ENCODE measurements at places on chromosomes 16 and 17.

DNA sequence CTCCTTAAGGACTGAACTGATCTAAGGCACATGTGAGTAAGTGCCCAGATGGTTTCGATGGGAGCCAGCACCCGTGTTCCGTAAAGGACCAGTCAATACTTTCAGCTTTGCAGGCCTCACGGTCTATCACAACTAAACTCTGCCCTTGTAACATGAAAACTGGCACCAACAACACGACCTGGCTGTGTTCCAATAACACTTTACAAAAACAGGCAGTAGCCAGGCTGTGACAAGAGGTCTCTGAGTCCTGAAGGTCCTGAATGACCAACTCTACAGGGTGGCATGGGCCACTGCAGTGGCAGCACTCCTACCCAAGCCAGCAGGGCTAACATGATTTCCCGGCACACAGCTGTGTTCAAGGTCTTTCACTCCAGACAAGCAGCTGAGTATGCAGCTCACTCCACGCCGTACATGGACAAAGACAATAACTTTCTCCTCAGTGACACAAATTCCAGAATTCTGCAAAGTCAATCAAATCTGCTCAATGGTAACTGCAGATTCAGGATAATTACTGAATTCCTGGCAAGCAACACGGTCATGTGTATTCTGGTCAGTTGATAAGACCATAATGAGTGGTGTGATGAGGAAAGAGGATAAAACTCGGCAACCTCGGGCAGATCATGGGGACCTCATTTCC, 15.3 kb downstream of the NPLOC4 start:
- no peak for DNase-seq

DNA sequence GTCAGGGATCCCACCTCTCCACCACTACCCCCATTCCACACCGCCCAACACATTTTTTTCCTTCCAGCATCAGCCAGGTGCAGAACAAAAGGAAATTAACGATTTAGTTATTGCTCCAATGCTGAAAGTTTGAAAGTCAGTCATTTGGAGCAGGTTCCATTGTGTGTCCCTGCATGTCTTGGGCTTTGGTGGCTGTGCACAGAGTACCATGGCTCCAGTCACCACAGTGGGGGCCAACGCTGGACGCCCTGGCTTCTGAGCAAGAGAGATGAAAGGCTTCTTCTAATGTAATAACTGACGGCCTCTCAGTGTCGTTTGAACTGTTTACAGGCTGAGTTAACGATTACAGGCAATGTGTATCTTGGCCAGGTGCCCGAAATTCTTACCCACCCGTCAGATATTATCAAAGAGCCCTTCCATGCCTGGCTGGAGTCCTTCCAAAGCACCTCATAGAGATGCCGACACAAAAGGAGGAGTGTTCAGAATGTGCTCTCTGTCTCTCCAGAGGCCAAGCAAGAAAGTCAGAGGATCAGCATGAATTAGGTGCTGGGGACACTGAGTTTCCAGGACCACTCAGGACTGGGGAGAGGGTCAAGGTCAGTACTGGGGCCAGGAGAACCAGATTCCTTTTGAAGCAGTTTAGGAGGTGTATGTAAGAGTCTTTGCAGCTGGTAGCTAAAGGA, 25.9 kb downstream of the RNF43 start:
- DNase-seq = no peak

- no peak for DNase-seq
These were observed 224.2 kb downstream of the C16orf78 start for GRCh38 chr16:49597796-49598195.

- no peak for DNase-seq
These were observed 1.9 kb upstream of the SNAI3 start for GRCh38 chr16:88688013-88688778.

DNA sequence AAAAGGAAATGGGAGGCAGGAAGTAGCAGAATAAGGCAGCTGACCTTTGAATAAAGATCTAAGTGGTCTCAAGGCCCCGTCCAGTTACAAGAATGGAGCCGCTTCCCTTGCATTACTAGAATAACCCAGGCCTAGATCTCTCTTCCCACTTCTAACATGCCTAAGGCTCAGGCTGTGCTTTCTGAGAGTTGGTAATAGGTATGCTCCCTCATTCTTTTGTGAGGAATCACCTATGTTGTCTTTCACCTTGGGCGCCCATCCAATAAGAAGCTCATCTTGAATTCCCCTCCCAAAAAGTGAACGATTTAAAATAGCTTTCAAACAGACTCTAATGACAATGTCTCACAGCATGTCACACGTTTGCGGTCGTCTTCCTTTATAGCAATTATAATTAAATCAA, 101.2 kb downstream of the KCNJ2 start:
- no peak for DNase-seq

- no peak for DNase-seq
These were observed 180.5 kb downstream of the MYO1D start for GRCh38 chr17:32696426-32696825.

DNA sequence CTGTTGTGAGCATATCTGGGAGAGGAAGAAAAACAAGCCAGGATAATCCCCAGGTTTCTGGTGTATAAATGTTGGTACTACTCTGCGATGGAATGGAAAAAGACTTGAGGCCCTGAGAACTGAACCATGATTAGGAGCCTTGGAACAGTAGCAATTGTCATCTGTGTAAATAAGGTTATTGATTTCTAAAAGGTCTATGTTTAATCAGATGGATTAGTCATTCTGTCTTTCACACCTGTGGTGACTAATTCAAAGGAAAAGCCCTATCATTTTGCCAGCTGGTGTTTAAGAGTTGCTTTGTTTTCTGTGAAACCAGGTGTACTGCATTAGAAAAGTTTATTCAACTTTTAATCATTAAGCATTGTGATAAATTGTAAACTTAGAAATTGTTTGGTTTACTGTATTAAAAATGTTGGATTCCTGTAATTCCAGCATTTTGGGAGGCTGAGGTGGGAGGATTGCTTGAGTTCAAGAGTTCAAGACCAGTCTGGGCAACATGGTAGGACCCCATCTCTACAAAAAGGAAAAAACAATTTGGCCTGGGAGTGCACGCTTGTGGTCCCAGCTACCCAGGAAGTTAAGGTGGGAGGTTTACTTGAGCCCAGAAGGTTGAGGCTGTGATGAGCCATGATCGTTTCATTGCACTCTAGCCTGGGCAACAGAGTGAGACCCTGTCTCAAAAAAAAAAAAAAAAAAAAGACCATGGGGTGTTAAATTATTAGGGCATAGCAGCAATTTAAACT, 29.0 kb upstream of the KPNB1 start:
- no peak for DNase-seq

DNA sequence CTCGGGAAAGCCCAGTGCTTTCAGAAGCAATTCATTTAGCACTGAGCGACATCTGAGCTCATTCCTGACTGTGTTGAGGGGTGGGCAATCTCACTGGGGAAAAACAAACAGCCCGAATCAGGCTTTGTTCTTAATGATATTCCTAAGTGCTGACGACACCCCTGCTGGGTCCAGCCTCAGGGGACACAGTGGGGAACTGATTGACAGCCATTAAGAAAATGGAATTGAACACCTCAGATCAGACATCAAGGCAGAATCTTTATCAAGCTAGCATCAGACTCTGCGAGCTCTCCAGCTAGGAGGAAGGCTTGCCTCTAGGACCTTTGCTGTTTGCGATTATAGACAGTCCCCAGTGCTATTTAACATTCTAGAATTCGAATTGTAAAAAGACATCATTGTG, 22.5 kb upstream of the LYRM9 start:
- DNase-seq = no peak

DNA sequence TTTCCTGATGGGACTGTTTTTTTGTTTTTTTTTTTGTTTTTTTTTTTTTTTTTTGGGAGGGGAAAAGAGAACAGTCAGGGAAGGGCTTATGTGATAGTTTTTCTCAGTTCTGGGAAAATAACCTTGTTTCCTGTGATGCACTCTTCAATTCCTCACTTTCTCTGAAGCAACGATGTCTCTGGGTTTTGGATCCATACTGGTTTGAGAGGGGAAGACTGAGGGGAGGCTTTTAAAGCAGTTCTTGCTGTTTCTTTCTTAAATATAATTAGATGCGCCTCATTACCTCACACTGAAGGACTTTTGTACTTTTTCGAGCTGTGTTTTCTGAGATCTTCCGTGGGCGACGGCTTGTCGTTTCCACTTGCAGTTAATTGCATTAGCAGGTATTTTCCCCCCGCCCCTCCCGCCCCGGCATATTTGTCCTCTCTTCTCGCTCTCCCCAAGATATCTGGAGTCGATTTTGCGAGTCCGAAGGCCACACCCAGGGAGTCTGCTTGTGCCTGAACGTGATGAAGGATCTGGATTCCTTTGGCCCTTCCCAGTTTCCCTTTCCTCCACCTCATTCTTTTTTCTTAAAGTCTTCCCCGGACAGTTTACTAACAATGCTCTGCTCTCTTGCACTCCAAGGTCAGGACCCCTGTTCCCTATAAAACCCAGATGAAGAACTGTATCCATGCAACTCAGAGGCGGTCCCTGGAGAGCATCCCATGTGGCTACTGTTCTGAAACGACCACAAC, 125.2 kb upstream of the ZFHX3 start:
- DNase-seq = no peak

- no peak for DNase-seq
These were observed 10.8 kb upstream of the LPCAT2 start for GRCh38 chr16:55498101-55498500.

DNA sequence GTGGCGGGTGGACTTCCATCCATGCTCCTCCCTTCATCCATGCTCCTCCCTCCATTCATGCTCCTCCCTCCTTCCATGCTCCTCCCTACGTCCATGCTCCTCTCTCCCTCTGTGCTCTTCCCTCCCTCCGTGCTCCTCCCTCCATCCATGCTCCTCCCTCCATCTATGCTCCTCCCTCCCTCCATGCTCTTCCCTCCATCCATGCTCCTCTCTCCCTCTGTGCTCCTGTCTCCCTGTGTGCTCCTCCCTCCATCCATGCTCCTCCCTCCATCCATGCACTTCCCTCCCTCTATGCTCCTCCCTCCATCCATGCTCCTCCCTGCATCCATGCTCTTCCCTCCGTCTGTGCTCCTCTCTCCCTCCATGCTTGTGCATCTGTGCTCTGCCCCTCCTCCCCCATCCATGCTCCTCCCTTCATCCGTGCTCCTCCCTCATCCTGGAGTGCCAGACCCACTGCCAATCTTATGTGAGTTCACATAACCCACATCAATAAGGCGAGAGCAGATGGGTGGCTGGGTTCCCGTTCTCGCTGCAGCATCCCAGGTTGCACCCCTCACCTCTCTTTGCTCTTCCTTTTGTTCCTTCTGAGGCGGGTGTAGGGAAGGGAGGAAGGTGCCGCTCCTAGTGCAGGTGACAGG, 22.8 kb downstream of the KSR1 start:
- no peak for DNase-seq

DNA sequence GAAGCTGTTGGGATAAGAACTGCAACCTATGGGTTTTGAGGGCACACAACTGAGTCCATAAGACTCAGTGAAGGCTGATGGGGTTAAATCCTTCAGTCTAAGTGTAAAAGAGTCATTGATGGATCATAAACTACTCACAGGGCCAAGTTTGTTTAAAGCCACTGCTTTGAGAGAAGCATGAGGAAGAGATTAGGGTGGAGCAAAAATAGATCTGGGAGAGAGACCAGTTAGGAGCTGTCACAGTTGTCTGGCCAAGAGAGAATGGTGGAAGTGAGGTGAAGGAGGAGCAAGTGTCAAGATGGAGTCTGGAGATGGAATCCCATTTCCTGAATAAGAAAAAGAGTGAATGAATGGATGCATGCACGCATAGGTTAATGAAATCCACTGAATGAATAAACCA, 379.1 kb upstream of the CDH11 start:
- DNase-seq = no peak

GRCh38 chr16:67207249-67208091, 8.5 kb downstream of the ELMO3 start:
- DNase-seq = no peak

- no peak for DNase-seq
These were observed 2.1 kb downstream of the GSE1 start for GRCh38 chr16:85615014-85615851.

DNA sequence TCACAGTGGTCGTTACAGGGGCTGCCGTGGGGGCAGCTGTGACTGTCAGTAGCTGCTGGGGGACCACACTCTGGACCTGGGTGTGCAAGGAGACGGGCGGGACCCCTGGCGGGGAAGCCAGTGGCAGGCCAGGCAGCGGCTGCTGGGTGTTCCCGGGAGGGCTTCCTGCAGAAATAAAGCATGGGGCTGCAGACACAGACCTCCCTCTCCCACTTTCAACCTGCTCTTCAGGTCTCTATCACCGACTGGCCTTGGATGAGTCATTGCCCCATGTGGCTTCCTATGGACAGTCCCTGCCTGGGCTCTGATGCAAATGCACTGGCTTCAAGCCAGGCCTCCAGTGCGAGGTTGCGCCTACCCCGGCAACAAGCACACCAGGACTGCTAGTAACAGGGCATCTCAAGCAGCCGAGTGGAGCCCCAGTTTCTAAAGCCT, 17.2 kb downstream of the SREBF1 start:
- no peak for DNase-seq

DNA sequence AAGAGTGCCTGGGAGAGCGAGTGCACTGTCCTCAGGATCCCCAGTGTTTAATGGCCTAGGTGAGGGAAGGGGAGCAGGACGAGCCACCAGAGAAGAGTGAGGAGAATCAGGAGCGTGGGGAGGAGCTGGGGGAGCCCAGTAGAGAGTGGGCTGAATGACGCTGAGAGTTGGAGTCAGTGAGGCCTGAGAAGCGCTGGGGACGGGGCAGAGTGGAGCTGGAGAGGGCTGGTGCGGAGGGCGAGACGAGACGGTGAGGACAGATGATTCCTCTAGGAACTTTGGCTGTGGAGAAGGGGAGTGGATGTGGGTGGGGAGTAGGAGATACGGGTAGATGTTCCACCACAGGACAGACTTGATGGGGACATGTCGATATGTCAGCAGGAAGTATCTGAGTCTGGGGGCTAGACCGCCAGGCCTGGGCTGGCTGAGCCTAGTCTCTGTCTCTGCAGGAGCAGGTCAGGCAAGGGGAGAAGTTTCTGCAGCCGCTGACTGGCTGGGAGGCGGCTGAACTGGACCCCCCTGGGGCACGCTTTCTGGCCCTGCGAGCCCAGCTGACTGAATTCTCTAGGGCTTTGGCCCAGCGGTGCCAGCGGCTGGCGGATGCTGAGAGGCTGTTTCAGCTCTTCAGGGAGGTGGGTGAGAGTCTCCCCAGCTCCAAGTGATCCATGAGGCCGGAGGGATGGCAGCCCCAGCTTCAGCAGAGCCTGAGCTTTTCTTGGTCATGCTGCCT, 4.7 kb downstream of the PLEKHG4 start:
- no peak for DNase-seq

DNA sequence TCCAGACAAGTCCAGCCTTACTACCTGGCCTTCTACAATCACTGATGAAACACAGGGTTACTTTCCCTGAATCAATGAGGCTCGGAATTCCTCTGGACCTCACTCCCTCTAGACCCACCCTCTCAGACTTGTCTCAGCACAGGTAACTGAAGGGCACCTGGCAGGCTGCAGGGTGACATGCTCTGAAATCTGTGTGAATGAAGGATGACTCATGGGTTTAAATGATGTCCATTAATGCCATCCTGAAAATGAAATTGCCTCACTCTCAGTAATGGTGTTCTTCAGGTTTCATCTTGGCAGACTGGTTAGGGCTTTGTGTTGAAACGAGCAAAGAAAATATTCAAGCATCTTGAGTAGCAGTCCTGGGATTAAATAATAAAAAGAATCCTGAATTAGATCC, 134.4 kb downstream of the MAF start:
- DNase-seq = no peak

Data from hippocampal formation (tissue), 2 donors.